ENCODE measurements at places on chromosomes 12 and 14.

- DNase-seq = no peak
Measured at GRCh38 chr14:74952697-74953484, 2.5 kb downstream of the PGF start.

GRCh38 chr12:76952995-76953394 is 74.2 kb upstream of the CSRP2 start:
- peak; percentile 27 for DNase-seq

- DNase-seq = no peak
Measured at GRCh38 chr12:122486805-122487426, 13.8 kb downstream of the ZCCHC8 start.

- DNase-seq = no peak
Measured at GRCh38 chr14:75084513-75084912, 15.1 kb downstream of the ZC2HC1C start.

GRCh38 chr12:111636209-111636945 is 37.3 kb upstream of the ATXN2 start:
- DNase-seq = no peak

- no peak for DNase-seq
Measured at GRCh38 chr12:14751986-14752385, 51.3 kb downstream of the WBP11 start.

GRCh38 chr12:123367511-123367910 is 2.9 kb upstream of the SBNO1 start:
- DNase-seq = no peak
